ENCODE measurements at places on chromosomes 3 and 15.

DNA sequence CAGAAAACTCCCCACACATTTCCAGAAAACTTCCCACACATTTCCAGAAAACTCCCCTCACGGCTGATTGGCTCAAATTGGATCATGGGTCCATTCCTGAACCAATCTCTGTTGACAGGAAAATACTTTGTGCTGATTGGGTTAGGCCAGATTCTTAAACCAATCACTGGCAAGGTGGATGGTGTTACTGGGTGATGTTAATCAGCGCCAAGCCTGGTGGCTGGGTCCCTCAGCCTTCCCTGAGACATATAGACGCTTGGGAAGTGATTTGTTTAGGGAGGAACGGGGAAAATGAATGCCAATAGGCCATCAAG lies 199.4 kb upstream of the UBE2E2 start:
- DNase-seq, result no peak

DNA sequence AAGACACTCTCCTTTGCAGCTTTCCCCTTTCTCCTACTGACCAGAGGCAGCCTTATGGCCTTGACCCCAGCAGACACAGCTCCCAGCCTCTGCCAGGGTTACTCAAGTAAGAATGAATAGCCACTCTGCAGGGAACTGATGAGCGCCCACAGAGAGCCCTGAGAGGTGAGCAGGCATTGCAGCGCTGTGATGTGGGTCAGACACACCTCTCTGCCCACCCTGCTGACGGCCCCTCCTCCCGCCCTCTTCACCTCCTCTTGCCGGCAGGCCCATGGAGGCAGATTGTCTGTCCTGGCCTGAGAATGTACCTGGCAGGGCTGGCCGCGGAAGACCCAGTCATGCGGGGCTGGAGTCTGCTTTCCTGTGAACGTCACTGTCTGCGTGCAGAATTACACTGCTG lies 512.6 kb upstream of the PPP2R3A start:
- DNase-seq, result no peak

GRCh38 chr3:133292296-133292695 lies 107.6 kb upstream of the BFSP2 start:
- no peak for DNase-seq

- no peak for DNase-seq
Observed at GRCh38 chr3:162605651-162606204, 1109.1 kb downstream of the OTOL1 start.

GRCh38 chr3:14322667-14323295 lies 79.6 kb upstream of the SLC6A6 start:
- no peak for DNase-seq

GRCh38 chr15:87954793-87955192 lies 301.7 kb downstream of the NTRK3 start:
- no peak for DNase-seq

GRCh38 chr3:31079689-31080088 lies 185.2 kb upstream of the GADL1 start:
- DNase-seq, result no peak

DNA sequence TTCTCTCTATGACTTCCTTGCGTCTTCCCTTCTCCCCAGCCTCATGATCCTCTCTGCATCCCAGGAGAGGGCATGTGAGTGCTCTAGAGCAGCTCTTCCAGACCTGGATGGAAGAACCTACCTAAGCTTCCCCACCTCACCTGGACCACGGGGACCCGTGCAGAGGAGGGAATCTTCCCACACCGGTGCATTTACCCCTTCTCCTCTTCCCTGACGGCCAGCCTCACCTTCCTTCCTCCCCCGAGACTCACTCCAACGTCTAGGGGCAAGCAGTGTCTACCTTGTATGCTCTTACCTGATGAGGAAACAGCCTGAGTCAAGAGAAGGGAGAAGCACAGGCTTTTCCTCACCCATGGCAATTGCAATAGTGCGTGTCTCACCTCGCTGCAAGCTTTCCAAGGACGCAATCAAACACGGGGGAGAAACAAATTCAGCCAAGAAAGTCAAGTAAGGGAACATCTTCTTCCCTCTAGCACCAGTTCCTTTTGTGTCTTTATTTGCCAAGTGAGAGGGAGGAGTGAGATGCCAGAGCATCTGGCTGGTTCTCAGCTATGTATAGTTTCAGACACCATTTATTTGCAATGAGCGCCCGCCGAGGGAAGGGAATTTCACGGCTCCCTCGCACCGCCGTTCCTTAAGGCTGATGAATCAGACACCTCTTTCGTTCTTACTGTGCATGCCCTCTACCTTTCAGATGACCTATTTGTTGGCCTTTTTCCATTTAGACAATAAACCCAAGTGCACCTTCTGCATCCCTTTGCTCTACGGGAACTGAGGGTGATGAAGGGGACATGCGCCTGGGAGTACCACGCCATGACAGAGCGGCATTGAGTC lies 1.8 kb upstream of the CCR9 start:
- no peak for DNase-seq

DNA sequence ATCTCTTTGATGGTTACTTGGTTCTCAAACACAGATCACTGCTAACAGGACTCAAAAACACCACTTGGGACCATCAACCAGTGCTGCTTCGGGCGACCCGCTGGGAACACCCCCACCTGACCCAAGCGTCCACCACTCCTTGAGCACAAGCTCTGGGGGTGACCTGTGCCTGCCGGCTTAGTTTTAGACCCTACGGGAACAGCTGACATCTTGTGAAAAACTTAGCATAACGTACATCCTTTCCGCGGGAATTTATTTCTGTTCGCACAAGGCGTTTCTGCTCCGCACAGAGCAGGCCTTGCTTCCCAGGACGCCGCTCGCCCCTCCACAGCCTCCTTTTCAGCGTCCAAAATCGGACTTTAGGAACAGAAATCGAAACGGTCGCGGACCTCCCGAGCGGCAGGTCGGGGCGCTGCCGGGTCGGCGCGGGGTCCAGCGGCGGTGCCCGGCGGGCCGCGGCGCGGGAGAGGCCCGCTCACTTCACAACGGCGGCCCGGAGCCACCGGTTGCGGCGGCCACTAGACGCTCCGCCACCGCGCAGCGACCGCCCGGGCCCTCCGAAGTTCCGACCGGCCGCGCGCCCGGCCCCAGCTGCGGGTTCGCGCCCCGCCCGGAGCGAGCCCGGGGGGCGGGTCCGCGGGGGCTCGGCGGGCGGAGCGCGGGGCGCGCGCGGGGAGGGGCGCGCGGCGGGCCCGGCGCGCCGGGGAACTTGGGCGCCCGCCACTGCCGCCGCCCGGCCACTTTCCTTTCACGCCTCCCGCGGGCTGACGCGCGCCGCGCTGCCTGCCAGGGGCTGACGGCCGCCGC lies 959 bp downstream of the SFMBT1 start:
- DNase-seq, result peak; percentile 36

DNA sequence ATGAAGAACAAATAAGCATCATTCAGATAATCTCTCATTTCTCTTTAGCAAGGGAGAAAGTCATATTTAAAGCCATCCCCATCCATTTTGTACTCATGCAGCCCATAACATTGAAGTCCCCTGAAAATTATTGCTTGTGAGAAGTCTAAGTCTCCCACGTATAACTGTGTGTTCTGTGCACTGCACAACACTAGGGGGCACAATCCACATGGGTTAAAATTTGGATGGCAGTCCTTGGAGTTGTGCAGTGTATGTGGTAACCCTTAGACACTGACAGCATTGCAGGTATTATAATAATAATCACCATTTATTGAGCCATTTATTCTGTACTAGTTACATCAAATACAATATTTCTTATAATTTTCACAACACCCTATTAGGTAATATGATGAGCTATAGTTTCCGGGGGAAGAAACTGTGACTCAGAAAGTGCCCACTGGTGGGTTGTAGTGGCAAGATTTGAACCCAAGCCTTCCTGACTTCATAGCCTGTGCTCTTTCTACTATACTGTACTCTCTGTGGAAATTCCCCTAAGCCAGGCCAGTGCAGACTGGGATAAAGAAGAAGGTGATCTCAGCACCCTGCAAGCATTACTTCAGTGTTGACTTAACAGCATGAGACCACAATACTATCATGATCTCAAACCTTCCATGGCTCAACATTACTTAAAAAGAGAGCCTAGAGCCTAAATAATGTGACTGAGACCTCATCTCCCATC lies 15.7 kb downstream of the KCNAB1 start:
- no peak for DNase-seq

DNA sequence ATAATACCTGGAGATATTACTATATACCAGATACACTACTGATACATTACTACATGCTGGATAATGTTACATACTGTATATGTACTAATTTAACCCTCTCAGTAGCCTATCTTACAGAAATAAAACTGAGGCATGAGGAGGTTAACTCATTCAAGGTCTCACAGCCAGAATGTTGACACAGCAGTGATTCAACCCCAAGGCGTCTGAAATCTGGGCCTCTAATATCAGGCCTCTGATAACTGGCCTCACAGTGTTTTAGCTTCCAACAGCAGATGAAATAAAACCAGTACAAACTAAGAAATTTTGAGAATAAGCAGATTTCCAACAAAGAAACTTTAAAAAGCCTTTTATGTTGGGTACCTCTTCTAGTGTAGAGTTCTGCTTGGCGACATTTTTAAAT lies 23.4 kb downstream of the DZIP1L start:
- DNase-seq, result peak; percentile 59

GRCh38 chr15:99359769-99360168 lies 108.5 kb downstream of the LRRC28 start:
- DNase-seq, result no peak

DNA sequence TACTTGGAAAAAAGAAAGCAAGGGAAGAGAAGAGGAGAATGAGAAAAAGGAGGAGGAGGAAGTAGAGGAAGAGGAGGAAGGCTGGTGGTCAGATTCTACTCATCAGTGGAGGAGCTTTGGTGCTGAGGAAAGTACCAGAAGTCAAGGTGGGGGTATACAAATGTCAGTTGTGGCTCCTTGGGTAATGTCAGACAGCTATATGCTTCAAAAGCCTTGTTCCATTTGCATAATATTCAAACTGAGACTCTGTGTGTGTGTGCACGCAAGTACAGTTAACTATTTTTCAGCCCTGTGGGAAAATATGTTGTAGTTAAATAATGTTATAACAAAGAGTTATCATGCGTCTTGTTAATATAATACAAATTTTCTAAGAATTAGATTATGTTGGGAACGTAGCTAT lies 609.7 kb downstream of the PDCD6IP start:
- no peak for DNase-seq

DNA sequence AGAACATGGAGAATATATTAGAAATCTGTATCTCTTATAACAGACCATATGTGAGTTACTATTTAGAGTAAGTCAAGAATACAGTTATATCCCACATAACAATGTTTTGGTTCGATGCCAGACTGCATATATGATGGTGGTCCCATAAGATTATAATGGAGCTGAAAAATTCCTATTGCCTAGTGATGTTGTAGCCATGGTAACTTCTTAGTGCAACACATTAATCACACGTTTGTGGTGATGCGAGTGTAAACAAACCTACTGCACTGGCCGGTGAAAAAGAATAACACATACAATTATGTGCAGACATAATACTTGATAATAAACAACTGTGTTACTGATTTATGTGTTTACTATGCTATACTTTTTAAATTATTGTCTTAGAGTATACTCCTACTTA lies 69.8 kb upstream of the MNS1 start:
- DNase-seq, result no peak

DNA sequence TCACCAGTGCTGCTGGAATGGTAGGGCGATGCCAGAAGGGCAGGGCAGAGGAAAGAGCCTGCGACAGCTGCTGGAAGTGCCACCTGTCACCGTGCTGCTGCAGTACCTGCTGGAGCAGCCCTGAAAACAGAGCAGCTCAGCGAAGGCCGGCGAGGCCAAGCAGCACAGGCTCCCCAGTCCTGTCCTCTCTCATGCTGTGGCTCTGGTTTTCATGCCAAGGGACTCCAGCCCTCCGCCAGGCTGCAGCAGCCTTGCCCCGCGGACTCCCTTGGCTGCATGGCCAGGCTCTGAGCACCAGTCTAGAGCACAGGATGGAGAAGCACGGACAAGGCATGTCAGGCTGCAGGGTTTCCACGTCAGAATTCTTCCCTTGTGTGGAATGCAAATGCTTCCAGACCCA lies 43.9 kb downstream of the ADCY5 start:
- no peak for DNase-seq

DNA sequence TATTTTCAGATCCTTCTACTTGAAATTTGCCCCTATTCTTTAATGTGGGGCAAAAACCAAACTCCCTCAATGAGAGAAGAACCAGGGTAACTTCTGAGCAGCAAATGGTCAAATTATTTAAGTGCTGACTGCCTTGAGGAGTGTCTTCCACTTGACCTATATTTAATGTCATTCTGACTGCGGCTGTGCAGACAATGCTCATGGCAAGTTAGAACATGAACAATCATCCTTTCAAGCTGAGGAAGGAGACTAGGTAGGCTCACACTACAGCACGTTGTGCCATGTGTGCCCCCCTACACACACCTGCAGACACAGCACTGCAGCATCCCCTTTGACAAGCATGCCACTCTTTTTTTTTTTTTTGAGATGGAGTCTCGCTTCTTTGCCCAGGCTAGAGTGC lies 98.2 kb downstream of the OSBPL10 start:
- DNase-seq, result no peak

GRCh38 chr3:100538339-100538706 lies 45.9 kb downstream of the TMEM45A start:
- DNase-seq, result no peak

GRCh38 chr3:45536316-45536715 lies 58.2 kb upstream of the LIMD1 start:
- no peak for DNase-seq

DNA sequence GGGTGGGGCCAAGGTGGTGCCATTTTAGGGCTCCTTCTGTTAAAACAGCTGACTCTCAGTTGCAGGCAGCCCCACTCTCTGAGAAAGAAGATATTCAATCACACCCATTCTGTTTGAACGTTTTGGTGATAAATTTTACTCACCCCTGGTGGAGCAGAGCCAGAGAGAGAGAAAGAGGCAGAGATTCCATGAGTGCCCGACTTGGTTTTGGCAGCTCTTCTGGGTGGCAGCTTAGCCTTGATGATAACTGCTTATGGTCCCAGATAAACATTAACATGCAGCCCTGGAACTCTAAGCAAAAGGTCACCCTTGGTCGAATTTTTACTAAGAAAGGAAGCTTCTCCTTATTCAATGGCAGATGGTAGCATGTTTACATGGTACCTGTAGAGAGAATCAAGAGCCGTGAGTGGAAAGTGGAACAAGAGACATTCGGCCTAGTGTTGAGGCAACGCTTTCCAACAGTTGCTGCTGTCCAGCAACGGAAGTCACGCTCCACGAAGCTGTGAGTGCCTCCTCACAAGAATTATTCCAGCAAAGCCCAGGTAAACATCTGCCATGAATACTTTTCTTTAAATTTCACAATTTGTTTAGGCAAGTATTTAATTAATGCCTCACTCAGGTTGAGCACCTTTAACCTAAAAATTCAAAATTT lies 530.6 kb upstream of the ROBO2 start:
- DNase-seq, result no peak

DNA sequence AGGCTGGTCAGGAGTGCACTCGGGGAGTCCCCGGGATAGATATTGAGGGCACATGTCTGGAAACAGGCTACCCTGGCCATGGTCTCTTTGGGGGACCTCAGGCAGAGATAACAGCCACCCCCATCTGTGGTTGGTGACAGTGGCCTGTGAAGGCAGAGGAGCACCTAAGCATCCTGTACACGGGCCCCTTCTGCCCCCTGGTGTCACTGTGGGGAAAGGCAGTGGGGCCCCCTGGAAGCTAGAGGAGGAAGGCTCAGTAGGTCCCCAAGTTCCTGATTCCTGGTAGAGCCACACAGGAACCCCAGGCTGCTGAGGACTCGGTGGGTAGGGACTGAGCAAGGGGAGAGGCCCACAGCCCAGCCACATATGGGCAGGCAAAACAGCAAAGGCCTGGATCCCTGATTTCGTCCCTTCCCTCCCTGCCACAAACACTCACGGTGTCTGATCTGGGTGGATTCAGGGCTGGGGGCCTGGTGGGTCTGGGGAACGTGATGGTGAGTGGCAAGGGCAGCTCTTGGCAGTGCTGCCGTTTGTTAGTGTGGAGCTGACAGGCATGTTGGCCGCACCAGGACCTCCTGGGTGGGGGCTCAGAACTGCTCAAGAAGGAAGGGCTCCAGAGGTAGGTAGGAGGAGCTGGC lies 14.1 kb upstream of the CXCR6 start:
- no peak for DNase-seq

All from astrocyte (in vitro differentiated cells and primary cell).